HuH-7 (cell line): ENCODE measurements at places on chromosomes 5 and 9.

DNA sequence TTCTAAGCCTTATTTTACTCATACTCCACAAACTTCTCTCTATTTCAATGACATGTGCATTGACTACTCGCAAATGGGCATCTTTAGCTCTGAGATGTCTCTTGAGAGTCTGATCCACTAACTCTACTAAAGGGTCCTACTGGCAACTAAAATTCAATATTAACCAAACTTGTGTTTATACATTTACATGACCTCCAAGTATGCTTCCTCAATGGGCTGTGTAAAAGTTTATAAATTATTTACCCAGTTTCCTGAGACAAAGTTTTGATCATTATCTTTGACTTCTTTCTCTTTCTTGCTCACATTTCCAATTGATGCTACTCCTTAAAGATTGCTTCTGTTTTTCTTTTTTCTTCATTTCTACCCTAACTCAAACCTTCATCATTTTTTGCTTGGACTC is 510.1 kb upstream of the DAB2 start:
- DNase-seq, result no peak

GRCh38 chr5:138732466-138732865 is 20.8 kb upstream of the CTNNA1 start:
- no peak for DNase-seq

GRCh38 chr5:116371431-116371830 is 203.2 kb downstream of the SEMA6A start:
- peak; percentile 49 for DNase-seq

DNA sequence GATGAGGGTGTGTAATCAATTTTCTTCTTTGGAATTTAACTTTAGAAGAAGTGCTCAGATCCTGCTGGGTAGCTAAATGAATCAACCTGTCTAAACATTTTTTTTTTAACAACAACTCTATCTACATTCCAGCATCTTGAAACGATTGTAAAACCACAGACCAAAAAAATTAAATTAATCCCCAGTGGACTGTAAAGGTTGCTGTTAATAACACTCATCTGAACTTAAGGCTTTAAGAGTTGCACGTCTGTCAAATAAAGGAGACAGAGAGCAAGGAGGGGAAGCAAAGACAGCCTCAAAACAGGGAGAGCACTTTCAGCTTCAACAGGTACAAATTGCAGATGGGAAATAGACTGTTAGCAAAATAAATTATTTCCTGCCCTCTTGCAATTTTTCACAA is 548.5 kb downstream of the DTWD2 start:
- no peak for DNase-seq

DNA sequence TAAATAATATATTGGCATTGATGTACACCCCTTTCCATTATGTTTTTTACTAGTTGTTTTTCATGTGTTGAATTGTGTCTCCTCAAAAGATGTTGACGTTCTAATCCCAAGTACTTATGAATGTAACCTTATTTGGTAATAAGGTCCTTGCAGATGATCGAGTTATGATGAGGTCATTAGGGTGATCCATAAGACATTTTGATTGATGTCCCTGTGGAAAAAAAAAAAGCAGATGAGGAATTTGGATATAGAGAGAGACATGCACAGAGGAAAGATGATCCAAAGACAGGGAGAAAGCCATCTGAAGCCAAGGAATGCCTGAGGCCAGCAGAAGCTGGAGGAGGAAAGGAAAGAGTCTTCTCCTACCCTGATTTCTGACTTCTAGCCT is 632.7 kb downstream of the TLR4 start:
- no peak for DNase-seq

DNA sequence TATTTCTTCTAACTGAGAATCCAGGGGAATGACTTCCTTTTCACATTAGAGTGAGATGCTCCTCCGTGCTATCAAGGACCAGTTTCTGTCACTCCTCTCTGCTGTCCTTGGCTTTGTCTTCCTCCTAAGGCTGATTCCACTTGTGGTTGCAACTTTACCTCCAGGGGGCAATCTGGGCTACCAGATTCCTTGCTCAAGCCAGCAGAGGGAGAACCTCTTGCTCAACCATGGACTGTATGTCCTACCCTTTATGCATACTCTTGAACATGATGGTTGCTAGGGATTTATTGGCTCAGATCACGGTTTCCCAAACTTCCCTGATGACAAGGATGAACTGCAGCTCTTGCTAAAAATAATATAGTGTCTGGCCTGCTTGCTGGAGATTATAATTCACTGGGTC is 24.0 kb downstream of the NNT start:
- DNase-seq, result peak; percentile 72

GRCh38 chr5:170121321-170121720 is 15.6 kb downstream of the FOXI1 start:
- DNase-seq, result no peak

DNA sequence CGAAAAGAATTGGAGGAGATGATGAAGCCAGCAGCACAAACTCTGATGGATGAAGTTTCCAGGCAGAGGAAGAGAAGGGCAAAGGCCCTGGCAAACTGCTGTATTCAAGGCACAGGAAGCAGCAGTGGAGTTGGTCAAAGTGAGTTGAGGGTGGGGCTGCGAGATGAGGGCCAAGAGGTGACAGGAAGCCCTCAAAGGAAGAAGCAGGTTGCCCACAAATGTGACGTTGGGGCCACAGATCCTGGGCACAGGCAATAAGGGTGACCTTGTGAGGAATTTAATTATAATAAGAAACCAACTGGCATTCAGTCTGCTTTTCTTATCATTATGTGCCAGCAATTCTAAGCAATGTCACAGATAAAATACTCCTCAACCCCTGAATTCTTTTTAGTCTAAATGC is 261.8 kb downstream of the CTNND2 start:
- DNase-seq, result no peak

DNA sequence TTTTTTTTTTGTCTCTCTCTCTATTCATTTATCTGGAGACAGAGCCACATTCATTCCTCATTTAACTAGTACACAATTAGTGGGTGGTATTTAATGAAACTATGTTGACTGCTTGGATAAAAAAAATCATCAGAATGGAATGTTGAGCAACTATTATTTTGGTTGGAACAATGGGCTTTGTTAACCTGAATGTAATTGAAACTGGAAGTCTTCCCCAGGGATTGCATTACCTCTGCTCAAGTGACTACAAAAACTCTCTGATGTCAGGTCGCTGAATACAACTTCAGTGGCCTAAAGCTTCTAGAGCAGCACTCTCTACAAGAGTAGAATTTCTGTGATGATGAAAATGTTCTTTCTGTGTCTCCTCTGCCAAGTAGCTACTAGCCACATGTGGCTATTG is 295.8 kb downstream of the DEPDC1B start:
- DNase-seq, result no peak

DNA sequence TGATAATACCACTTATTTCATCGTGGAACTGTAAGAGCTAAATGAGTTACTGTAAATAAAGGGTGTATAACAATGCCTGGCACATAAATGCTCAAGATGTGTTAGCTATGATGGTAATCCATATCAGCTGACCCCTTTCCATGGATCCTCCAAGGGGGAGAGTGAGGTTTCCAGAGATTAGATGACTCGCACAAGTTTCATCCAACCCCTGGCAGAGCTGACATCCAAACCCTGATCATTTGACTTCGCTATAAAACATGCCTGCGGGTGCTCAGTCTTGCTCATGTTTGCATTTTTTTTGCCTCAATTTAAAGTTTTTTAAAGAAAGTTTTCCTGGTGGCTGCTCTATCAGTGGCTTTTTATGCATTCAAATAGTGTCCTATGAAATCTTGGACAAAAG is 145.7 kb upstream of the SMIM23 start:
- no peak for DNase-seq

DNA sequence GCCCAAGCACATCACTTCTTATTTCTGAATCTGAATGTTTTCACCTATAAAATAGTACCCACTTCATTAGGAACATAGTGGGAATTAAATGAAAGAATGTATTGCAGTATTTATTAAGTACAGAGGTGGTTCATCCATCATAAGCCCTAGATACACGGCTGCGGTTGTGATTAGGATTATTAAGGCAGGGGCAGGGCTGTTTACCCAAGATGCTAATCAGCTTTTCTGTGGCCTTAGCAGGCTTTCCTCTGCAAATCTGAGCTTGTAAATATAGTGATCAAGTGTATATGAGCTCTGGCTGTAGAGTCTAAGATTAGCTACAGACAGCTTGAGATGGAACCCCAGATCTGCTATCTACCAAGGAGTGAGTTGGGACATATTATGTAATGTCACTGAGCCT is 124.1 kb upstream of the ADRA1B start:
- DNase-seq, result no peak

DNA sequence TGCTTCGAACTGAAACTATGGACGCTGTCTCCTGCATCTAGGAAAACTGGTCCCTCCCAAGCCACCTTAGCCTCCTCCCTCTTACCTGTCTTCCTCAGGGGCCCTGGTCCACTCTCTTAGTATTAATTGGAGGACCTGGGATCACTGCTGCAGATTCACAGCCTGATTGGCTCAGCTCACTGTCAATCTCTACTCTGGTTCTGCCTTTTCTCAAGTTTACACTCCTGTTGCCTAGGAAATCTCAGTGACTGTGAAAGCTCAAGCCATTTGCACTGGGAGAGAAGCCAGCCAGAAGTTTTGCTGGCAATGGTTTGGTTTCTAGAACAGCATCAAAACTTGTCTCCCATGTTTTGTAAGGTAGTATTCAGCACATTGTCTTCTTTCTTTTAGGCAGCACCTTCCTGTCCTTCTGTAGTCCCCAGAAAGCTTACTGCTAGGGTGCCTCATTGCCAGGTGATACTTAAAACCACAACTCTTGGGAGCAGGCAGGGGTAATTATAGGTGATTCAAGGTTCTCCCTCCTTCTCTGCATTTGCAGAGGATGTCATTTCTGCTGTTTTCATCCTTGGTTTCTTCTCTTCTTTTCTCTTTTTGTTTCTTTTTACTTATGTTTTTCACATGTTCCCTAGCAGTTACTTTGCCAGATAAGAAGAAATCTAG is at the start of gene CAPSL:
Gene CAPSL (minus strand): TSS at position 55 of the 660 bp plus-strand sequence. CDS start 17,502 bp downstream, outside the sequence.
- DNase-seq, result no peak

- DNase-seq, result no peak
Measured at GRCh38 chr5:89934069-89934468, 475.5 kb downstream of the CETN3 start.

- no peak for DNase-seq
Measured at GRCh38 chr5:171979606-171980005, 26.8 kb downstream of the FBXW11 start.

DNA sequence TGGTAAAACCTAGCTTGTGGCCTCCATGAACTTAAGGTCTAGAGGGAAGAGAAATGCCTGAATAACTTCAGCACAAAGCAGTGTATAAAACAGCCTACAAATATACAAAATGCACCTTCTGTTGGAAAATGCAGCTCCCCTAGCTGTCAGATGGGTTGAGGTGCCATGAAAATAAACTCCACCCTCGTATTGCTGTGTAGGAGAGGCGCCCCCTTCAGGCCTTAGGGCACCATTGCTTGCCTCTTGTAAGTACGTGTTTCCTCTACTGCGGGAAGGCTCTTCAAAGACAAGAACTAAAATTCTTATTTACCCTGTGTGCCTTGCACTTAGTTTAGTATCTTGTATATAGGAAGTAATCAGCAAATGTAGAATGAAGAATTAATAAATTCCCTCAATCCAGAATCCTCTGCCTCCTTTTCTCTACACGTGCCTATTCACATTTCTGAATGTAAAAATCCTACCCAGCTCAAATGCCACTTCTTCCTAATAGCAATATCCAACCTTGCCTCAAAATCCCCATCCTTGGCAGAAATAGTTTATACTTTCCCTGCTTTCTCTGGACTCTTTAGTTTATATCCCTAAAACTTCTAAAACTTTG is 393.7 kb upstream of the PDE4D start:
- peak; percentile 44 for DNase-seq

GRCh38 chr5:1508659-1509290 is 15.0 kb downstream of the LPCAT1 start:
- no peak for DNase-seq
